ENCODE measurements at places on chromosomes 3 and 15.

DNA sequence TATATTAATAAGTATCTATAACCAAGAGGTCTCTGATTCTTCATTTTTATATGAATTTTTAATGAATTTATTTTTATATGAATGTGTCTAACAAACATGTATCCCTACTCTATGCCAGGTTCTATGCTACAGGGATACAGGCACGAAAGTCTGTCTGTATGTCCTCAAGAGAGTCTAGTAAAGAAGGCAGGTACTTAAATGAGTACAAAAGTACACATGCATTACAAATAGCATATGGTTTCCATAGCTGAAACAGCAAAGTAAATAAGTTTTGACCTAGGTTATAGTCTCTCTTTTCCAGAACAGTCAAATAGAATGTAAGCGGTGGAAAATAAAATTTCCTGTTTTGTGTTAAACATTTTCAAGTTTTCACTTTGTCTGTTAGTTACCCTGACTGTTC, 13.3 kb upstream of the ABHD10 start:
- no peak for DNase-seq

DNA sequence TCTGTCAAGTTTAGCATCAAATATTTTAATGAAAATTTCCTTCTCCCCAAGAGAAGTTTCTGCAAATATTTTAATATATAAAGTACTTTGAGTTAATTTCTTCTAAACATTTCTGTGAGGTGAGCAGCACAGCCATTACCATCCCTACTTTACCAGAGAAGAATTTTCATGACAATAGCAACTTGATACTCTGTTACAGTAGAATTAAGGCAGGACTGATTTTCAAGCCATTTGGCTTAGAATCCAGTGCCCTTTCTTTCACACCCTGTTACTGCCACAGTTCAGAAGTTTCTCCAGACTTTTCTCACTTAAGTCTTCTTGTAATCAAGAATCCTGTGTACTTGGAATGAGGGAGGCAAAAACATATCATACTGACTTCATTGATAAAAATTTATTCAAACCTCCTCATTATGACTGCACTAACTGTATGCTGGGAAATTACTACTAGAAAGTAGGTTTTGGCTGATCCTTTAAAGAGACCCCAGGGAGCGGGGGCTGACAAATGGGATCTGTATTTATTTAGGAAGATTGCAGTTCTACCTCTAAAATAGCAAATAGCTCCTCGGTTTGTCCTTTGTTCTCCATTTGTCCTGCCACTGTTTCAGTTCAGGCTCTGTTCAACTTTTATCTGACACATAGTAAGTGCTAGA, 557.0 kb upstream of the SGO1 start:
- no peak for DNase-seq

- no peak for DNase-seq
Measured at GRCh38 chr3:51393564-51393963, 2.5 kb downstream of the RBM15B start.

DNA sequence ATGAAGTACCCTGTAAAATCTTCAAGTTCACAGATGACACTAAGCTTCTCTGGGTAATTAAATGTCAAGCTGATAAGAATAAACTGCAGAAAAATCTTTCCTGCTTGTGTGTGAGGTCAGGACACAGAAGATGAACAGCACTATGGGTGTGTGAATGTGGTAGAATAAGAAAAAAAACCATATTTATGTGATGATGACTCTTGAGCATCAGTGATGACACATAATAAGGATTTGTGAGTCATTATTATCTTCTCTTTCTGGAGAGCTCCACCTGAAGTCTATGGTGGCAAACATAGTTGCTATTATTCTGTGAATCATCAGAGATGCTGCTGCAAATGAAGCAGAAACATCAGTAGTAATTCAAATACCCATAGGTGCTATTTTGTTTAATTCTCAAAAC, 422.4 kb downstream of the DIPK2A start:
- DNase-seq, result no peak

DNA sequence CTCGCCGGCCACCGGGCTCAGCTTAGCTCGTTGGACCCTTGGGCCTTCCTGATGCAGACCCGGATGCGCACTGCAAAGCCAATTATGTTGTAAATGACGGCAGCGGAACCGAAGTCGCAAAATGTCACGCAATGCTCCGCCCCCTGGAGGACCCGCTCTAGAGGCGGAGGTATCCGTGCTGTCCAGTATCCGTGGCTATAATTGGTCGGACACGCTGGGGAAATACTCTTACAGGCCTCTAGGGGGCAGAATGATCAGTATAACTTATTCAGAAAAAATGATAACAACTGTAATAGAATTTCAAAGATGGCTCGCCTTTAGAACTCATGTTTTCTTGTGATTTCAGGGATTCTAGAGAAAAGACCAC, at the start of gene PRR23B:
Gene PRR23B (minus strand): TSS at position 59 of the 367 bp plus-strand sequence. CDS start 265 bp downstream, outside the sequence.
- no peak for DNase-seq

GRCh38 chr15:56943403-56943802, 25.0 kb downstream of the TCF12 start:
- DNase-seq, result no peak

GRCh38 chr3:89358281-89358680, 250.9 kb downstream of the EPHA3 start:
- DNase-seq, result no peak

DNA sequence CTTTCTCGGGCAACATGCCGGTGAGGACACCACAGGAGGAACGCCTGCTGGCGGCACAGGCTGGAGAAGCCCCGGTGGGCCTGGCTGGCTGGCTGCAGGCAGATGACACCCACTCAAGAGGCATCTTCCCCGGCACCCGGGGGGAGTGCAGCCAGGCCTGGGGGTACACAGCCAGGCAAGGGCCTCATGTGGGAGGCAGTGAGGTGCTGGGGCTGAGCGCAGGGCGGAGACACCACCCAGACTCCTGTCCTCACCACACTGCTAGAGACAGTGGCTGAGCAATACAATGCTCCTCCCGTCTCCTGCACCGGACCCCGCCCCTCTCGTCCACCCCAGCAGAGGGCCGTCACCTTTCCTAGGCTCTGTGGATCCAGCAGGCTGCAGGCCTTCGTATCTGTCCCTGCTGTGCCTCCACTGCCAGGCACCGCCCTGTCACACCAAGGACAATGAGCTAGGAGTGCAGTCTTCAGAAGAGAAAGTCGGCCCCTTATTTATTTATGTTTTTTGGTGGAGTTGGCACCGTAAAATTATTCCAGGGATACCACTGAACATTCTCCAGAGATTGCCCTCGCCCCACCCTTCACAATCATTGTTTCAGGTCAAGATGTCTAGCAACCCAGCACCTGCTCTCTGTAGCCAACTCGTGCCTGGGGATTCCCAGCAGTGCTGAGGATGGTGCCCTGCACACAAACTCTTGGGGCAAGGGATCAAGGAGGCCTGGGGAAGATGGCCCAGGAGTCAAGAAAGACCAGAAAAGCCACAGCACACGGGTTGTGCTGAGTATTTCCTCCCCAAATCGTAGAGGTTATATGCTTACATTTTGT, 129.1 kb downstream of the ATP10A start:
- DNase-seq, result no peak

DNA sequence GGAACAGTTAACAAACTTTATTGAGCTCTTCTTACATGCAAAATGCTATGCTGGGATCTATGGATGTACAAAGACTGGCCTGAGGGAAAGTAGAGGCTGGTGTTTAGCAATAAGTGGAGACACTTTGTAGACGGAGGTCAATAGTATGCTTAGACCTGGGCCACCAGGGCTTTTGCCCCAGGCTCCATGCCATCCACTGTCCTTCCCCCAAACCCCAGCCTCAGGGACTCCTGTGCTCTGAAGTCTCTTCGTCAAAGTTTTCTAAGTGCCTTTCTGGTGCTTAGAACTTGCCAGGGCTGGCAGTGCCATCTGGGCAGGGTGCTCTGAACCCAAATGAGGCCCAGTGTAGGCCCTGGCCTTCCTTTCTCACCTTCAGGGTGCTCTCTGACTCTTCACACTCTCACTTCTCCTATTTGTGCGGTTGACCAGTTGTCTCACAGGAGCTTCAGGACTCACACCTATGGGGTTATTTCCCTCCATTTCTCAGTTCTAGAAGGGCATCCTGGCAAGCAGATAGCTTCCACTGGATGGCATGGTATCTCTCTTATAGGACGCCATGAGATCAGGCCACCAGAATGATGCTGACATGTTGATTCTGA, 21.8 kb upstream of the KCNAB1 start:
- DNase-seq, result no peak

DNA sequence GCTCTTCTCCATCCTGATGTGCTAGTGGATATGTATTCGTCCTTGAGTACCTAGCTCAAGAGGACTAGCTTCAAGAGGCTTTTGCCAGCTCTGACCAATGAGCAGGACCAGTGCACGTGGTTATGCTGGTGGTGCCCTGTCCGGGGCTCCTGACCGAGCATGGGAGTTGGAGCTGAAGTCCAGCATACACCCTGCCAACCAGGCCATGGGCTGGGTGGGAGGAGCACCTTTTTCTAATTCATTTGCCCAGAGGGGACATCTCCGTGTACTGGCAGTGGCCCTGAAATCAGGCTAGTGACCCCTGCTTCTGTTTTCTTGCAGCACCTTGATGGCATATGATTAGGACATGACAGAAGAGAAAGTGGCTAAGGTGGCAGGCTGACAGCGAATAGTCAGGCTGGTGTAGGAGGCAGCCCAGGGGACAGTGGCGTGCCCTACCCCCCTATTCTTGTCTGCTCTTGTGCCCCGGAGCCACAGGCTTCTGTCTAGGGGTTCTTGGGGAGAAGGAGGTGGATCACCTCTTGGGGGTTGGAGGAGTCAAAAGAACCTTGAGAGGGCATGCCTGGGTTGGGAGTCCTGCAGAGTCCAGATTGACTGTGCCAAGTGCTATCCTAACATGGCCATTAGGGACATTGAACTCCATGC, 16.5 kb downstream of the PODXL2 start:
- DNase-seq, result no peak

DNA sequence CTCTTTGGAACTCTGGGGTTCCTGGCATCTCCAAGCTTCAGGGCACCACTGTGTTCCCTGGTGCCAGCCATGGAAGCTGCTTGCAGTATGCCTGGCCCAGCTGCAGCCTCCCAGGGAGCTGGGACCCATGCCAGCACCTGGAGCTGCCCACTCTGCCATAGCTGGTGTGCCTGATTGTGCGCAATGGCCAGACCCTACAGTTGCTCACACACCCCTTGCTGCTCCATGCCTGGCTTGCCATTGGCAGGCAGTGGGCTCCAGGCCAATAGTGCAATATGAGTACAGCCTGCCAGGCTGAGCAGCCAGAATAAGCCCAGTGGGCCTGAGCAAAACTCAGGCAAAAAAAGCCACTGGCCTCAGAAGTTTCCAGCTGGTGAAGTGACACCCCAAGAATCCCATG, 43.8 kb upstream of the LRRFIP2 start:
- no peak for DNase-seq

- DNase-seq, result no peak
Measured at GRCh38 chr15:31330836-31331235, 4.2 kb downstream of the KLF13 start.

DNA sequence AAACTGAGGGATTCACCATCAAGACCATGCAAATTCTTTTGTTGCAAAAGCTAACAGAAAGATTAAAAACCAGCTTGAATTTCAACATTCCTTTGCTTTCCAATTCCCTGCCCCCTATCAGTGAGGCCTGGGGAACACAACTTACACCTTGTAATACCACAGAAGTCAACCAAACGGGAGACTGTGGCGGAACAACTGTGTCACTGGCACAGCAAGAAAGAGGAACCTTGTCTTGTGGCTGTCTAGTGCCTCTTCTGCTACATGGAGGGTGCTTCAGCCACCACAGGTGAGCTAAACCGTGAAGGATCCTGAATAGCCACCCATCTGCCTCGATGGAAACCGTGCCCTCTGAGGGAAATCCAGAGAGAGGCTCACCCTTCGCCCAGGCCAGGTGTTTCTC, 11.4 kb downstream of the CCDC12 start:
- DNase-seq, result no peak

DNA sequence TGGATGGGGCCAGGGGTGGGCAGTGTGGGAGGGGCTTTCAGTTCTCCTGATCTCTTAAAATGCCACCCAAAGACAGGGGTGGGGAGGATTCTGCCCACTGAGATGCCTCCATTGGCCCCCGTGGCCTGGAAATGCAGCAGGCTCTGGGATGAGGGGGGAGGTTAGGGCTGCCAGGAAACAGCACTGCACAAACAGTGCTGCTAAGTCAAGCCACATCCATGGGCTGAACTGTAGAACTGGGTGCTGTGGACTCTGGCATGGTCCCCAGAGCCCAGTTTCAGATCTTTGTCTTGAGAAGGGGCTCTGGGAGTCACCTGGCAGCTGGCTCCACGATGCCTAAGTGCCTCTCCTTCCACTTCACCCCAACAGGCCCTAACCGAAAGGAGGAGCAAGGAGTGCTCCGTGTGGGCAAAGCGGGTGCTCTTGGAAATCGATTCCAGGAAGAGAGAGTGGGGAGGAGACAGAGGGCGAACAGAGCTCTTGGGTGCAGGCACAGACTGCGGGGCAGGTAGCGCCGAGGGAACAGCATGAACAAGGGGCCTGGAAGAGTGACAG, 7.8 kb downstream of the PLA2G4E start:
- no peak for DNase-seq

DNA sequence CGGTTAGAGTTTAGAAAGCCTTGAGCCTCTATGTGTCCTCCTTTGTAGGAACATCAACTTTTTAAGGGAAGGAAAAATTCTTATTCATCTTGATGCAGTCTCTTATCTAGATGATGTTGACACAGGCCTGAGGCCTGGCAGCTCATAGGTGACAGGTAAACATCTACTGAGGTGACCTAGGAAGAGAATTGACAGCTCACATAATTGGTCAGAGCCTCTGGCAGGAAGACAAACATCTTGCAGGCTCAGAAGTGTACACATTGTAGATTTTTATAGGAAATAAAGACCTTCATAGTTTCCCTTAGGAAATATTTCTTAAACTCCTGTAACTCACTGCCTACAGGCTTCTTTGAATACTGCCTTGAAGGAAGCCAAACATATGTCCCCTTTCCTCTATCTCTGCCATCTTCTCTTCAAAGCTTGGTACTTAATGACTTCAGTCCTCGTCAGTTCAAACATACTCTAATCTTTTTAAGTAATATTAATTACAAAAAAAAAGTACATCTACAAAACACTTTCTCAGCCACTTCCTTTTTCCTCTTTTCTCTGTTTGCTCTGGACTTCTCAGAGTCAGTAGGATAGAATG, 341.3 kb downstream of the TBL1XR1 start:
- DNase-seq, result no peak

GRCh38 chr3:34011171-34012101, 213.0 kb downstream of the PDCD6IP start:
- no peak for DNase-seq
